Left cardiac atrium (tissue), 4 donors: ENCODE measurements at places on chromosomes 7 and 10. TPM values are rescaled to one million over a fixed set of nuclear protein-coding genes. Genes with fewer than 3 reads are reported as not detected.

DNA sequence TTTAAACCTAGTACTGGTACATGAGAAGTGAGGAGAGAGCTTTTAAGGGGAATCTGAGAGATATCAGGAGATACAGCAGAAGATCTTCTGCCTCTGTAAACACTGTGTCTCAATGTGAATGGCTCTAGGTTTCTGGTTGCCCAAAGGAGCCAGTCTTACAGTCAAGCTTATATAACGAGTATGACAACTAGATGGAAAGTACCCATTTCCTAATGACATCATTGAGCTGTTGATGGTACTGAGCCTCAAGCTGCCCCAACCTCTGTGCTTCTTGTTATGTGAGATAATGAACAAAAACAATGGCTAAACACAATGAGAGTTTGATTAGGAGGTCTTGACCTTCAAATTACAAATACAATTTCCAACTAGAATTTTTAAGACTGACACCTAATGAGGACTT, 451.5 kb downstream of the SORCS1 start:
- DNase-seq: no peak

GRCh38 chr10:108850138-108850854, 1073.0 kb downstream of the XPNPEP1 start:
- no peak for DNase-seq

DNA sequence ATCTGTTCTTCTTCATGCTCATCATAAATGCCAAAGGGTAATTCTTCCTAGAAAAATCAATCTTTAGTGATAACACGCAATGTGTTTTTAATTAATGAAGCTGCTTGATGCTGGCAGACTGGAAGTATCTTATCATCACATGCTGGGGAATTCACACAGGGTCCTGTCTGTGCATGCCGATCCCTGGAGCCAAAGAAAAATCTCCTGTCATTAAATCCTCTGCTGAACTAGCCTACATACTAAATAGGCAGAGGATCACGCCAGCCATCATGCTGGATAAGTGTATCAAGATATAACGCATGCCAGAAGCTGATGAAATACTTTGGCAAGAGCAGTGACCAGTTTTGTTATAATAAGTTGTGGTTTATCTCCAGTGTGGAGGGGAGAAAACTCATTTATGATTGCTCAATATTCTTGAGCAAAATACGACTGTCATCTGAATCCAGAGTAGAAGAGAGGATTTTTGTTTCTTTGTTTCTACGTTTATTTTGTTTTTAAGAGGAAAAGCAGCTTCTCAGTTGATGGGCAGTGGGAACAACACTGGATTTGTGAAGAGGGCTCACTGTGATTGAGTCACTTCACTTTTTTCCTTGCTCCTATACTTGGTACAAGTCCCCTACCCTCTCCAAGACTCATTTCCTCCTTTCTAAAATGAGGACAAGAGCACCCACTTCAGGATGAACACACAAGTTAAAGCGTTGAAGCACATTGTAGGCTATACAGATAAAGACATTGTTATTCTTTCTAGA, 649.1 kb downstream of the TNS3 start:
- DNase-seq: peak; percentile 52

GRCh38 chr10:89695307-89695706, 6.1 kb upstream of the KIF20B start:
- DNase-seq: no peak

GRCh38 chr7:13880789-13881188, 108.7 kb downstream of the ETV1 start:
- DNase-seq: no peak

DNA sequence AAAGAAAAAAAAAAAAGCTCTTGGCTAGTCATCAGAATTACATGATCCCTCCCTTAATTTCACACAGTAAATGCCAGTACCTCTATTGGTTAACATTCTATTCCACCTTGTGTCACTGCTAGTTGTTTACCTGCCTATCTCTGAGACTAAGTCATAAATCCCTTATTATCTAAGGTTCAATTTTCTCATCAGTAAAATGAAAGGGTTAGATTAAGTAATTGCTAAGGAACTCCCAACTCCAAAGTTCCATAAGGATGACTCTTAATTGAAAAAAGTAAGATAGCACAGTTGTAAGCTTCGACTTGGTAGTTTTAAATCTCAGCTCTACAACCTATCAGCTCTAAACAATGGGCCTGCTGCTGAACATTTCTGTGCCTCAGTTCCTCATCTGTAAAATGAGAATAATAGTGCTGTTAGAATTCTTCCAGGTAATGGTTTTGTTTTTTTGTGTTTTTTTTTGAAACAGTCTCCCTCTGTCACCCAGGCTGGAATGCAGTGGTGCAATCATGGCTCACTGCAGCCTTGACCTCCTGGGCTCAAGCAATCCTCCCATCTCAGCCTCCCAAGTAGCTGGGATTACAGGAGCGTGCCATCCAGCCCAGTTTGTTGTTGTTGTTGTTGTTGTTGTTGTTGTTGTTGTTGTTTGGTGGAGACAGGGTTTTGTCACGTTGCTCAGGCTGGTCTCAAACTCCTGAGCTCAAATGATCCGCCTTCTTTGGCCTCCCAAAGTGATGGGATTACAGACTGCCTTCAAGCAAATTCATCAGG, 35.6 kb downstream of the SRPK2 start:
- no peak for DNase-seq

- DNase-seq: no peak
These were observed 261.5 kb downstream of the ELMO1 start for GRCh38 chr7:37187179-37187578.

Gene LRRTM3
- total RNA-seq: not detected

Gene LDB3
- 585 TPM for total RNA-seq
